Fibroblast of villous mesenchyme (primary cell): ENCODE measurements at places on chromosomes 6 and 20. TPM values are rescaled to one million over a fixed set of nuclear protein-coding genes. Genes with fewer than 3 reads are reported as not detected.

GRCh38 chr6:35512740-35513139, at the start of gene TULP1:
TSS of gene TULP1 (minus strand) at chr6:35512896. CDS start at chr6:35512858, 38 bp downstream.
- no peak for DNase-seq

- DNase-seq: no peak
Measured at GRCh38 chr20:4304601-4305000, 289.2 kb upstream of the RNF24 start.

GRCh38 chr20:33130568-33131061, 37.3 kb upstream of the BPIFA2 start:
- DNase-seq: no peak

- no peak for DNase-seq
Measured at GRCh38 chr20:4904127-4904860, 97.0 kb downstream of the SLC23A2 start.

The KCNK16 gene
- total RNA-seq: not detected in 2 replicates

- DNase-seq: no peak
Measured at GRCh38 chr20:32796383-32796948, 23.3 kb upstream of the MAPRE1 start.

GRCh38 chr6:101935732-101936131, 542.2 kb downstream of the GRIK2 start:
- no peak for DNase-seq

The IMPG1 gene
- not detected in 2 replicates for total RNA-seq
